Endodermal cell (in vitro differentiated cells): ENCODE measurements at places on chromosomes 2 and 18.
A peak's percentile ranks its signal among the peaks of the same experiment; 100 is the strongest.

DNA sequence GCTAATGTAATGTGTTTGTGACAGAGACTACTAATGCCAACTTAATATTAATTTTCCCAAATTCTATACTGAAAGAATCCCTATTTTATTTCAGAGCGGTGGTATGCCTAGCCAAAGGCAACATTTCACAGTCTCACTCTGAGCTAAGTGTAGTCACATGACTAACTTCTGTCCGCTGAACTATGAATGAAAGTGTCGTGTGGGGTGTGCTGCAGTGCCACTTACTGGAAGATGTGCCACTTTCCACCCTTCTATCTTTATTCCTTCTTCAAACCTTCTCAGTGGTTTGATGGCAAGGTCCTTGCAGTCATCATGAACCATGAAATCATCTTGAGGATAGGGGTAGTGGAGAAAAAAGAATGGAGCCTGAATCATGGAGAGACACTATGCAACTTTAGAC is 47.3 kb upstream of the C1D start:
- DNase-seq: no peak

DNA sequence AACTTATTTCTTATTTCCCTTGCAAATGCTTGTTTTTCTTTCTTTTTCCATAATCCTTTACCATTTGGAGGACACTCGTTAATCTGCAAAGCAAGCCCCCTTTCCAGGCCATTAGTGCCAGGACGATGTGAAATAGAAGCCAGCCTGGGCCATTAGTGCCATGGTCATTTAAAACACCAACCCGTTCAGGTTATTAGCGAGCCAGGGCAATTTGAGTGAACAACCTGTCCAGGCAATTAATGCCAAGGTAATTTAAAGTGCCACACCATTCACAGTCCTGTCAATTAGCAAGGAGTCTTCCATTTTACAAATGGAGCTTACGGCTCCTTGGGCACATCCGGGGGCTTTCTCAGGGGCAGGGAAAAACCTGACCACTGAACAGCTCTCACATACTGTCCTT is 370.6 kb downstream of the HRH4 start:
- no peak for DNase-seq

DNA sequence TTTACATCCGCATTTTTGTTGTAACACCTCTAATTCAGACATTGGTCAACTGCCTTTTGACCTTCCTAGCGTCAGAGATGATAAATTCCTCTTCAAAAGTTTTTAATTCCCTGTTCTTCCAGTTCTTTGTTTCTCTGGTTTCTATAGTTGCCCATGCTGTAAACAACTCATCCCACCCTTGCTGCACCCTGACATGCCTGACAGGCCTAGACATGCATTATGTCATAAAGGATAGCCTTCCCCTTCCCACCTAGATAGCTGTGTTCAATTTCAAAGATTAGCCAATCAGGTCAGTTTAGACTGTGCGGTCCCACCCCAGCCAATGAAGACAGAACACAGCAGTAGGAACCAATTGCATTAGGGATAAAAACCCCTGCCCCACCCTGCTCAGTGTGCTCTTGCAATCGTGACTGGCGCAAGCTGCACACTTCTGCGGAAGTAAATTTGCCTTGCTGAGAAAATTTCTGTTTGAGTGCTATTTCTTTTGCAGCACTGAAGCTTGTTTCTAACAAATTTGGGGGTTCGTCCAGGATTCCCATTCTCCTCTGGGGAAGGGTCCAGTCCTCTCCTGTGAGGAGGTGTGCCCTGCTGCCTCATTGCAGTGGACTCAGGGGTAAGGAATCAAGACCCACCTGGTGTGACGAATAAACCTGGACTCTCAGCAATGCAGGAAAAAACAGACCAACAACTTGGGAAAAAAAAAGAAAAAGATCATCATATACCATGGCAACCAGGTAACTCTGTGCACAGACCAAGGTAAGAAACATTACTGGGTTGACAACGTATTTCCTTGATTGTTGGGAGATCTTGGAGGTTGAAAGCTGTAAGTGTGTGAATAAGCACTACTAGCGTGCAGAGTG is 9.1 kb upstream of the SAP130 start:
- DNase-seq: no peak

DNA sequence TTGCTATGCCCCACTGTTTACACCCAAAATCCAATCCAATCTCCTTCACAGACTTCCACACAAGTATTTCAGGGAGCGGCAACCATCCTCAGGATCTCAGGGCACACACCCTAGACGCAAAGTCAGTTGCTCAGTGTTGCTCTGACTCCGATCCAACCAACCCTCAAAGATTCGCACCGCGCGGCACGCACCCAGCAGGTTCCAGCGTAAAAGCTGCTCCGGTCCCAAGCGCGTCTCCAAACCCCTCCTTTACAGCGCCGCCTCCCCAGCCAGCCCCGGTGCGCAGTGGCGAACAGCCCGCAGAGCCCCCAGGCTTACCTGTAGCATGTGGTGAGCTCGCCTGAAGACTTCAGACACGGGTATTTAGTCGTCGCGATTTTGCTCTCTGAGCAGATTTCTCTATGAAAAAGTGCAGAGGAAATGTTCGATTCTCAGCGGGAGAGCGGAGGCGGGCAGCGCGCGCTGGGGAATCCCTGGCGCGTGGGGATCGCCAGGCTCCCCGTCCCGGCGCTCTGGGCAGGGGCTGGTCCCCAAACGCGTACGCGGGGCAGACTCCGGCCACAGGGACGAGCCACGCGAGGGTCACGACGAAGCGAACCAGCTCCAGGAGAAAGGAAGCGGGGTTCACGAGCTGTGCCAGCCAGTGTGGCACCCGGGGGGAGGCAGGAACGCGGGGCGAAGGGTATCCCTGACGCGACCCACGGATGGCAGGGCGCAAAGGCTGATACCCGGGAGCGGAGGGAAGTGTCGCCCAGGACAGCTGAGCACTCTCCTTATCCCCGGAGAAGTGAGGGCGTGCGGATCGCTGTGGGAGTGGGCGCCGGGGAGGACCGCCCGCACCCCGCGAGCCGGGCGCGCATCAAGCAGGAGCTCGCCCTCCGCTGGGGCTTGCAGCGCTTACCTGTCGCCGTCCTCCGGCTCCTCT is 650 bp downstream of the CCBE1 start:
- peak; percentile 88 for DNase-seq

- DNase-seq: no peak
Observed at GRCh38 chr2:198913394-198914152, 544.2 kb downstream of the SATB2 start.

- DNase-seq: no peak
Observed at GRCh38 chr2:27255660-27256059, 7.2 kb downstream of the SLC30A3 start.

DNA sequence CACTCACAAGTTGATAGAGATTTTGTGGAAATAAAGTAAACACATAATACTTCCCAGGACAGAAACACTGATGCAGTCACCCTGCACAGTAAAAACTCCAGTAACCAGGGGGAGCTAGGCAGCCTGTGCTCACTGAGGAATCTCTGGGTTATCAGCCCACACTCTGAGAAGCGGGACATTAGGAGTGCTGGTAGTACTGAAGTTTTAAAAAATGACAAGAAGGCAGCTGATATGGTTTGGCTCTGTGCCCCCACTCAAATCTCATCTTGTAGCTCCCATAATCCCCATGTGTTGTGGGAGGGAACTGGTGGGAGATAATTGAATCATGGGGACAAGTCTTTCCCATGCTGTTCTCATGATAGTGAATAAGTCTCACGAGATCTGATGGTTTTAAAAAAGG is 31.4 kb downstream of the KCTD1 start:
- DNase-seq: no peak

GRCh38 chr2:144605231-144605840 is 85.4 kb upstream of the ZEB2 start:
- DNase-seq: no peak
